Breast epithelium (tissue), 4 donors: ENCODE measurements at places on chromosomes 2 and 18. TPM values are rescaled to one million over a fixed set of nuclear protein-coding genes. Genes with fewer than 3 reads are reported as not detected.

Gene IL18R1
- 7.7 TPM for total RNA-seq

GRCh38 chr18:58097121-58097906 lies 53.3 kb downstream of the NEDD4L start:
- no peak overlapping the region for H3K4me3 ChIP-seq
- H3K36me3 ChIP-seq, result no peaks in the 10 kb centered on the region
- no peak overlapping the region for H3K27ac ChIP-seq
- no peak for DNase-seq

GRCh38 chr18:33184175-33184574 lies 256.3 kb downstream of the CCDC178 start:
- no peaks in the 10 kb centered on the region for H3K36me3 ChIP-seq
- H3K4me1 ChIP-seq, result no peaks in the 10 kb centered on the region
- H3K4me3 ChIP-seq, result no peak overlapping the region
- DNase-seq, result no peak
- H3K27me3 ChIP-seq, result no peaks in the 10 kb centered on the region

GRCh38 chr2:197159661-197160211 lies 150.8 kb downstream of the ANKRD44 start:
- no peak overlapping the region for H3K27ac ChIP-seq
- no peak overlapping the region for H3K4me3 ChIP-seq
- H3K4me1 ChIP-seq, result no peaks in the 10 kb centered on the region
- H3K36me3 ChIP-seq, result no peaks in the 10 kb centered on the region
- DNase-seq, result no peak
- H3K27me3 ChIP-seq, result no peaks in the 10 kb centered on the region

Gene SELENOI
- 6.6 TPM for total RNA-seq

DNA sequence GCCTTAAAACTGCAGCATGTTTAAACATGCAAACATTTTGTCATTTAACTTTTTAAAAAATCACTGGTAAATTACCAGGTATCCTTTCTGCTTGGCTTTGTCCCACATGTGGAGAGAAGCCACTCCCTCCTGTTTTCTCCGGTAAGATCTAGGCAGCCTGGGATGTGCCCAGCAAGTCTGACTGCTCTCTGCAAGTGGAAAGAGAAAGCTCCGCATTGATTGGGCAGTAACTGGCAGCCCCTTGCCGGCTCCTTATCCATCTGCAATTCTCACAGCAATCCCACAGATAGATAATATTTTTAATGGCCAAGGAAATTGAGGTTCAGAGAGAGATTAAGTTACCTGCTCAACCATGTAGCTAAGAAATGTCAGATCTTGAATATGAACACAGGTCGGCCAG lies 136.1 kb downstream of the TMEM200C start:
- no peaks in the 10 kb centered on the region for H3K36me3 ChIP-seq
- no peak overlapping the region for H3K27ac ChIP-seq
- H3K4me3 ChIP-seq, result peak overlapping the region; percentile 24
- no peaks in the 10 kb centered on the region for H3K4me1 ChIP-seq

Gene NRP2
- total RNA-seq, result 32.0 TPM

Gene RAB6D
- total RNA-seq, result not detected

Gene PSMG2
- total RNA-seq, result 78.7 TPM

Gene BOLL
- 0.29 TPM for total RNA-seq

Gene SLC23A3
- total RNA-seq, result 0.48 TPM
